ENCODE measurements at places on chromosomes 12 and 14. TPM values are rescaled to one million over a fixed set of nuclear protein-coding genes. Genes with fewer than 3 reads are reported as not detected.

TAS2R20 gene
- 0.57 TPM for total RNA-seq

CCNB1IP1 gene
- total RNA-seq = 89.1 TPM

AICDA gene
- total RNA-seq = not detected

TAS2R7 gene
- not detected for total RNA-seq

METTL17 gene
- 49.0 TPM for total RNA-seq

CIDEB gene
- total RNA-seq = not detected

TROAP gene
- total RNA-seq = 2.7 TPM

TAS2R50 gene
- 0.60 TPM for total RNA-seq

CATSPERB gene
- total RNA-seq = not detected

RFLNA gene
- 1.8 TPM for total RNA-seq

DIO2 gene
- total RNA-seq = 4.7 TPM

NPAS3 gene
- 2.6 TPM for total RNA-seq

BICD1 gene
- 28.5 TPM for total RNA-seq

KIAA0586 gene
- 20.1 TPM for total RNA-seq

FOXM1 gene
- 7.1 TPM for total RNA-seq

DEGS2 gene
- 0.07 TPM for total RNA-seq

KLHL33 gene
- 0.07 TPM for total RNA-seq

CPNE8 gene
- total RNA-seq = 9.4 TPM

CCDC175 gene
- not detected for total RNA-seq

TMEM132C gene
- total RNA-seq = not detected

ERGIC2 gene
- total RNA-seq = 81.5 TPM
